ENCODE measurements at places on chromosomes 11 and 22.

DNA sequence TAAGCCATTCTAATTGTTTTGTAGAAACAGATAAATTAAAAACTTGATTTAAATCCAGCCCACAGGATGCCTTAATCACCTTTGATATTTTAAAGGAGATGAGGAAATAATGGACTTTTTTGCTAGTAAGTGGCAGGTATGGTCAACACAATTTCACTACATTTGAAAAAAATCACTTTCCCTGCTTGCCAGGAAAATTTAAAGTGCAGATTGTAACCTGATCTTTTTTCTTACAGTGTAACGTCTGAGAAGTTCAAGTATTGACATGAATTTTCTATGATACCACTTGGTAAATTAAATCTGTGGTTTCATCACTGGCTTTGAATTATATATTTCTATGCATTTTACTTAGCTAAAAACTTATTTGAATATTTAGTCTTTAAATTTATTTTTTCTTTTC, 65.3 kb downstream of the ARHGEF12 start:
- no peak for DNase-seq

- no peak for DNase-seq
Measured at GRCh38 chr11:95432714-95433503, 201.9 kb upstream of the SESN3 start.

GRCh38 chr22:21734540-21735199, 924 bp downstream of the YPEL1 start:
- DNase-seq: no peak

DNA sequence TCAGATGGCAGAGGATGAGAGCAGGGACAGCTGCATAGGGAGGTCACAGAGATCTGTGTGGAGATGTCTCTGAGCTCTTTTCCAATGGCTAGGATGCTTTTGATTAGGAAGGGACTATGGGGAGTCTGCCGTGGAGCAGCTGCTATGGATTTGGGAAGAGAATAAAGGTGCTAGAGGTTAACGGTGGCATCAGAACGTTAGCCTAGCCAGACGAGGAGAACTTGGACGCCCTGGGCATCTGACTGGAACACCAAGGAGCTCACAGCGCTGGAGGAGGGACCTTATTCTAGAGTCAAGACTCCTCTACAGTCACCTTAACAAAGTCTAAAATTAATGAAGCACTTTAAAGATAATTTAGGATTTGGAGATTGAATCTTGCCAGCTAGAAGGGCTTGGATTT, 157.2 kb upstream of the B3GAT1 start:
- DNase-seq: no peak
